ENCODE measurements at places on chromosomes 7 and 10.
A peak's percentile ranks its signal among the peaks of the same experiment; 100 is the strongest.

DNA sequence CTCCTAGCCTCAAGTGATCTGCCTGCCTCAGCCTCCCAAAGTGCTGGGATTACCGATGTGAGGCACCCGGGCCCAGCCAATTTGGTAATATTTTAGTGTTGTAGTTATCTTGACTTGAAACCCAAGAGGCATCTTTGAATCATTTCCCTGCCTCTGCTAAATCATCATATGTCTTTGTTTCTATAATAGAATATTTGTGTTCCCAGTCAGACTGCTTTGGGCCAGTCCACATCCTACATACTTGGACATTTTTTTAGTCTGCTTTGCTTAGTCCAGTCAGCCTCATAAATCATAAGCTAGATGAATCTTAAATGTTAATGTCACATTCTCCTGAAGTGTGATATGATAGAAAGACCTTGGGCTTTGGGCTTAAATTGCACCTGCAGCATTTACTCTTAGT, 5.9 kb downstream of the STAM start:
- DNase-seq, result no peak

GRCh38 chr10:131556897-131557495, 245.5 kb upstream of the TCERG1L start:
- no peak for DNase-seq

- DNase-seq, result no peak
Measured at GRCh38 chr7:78413568-78413967, 615.0 kb downstream of the PHTF2 start.

DNA sequence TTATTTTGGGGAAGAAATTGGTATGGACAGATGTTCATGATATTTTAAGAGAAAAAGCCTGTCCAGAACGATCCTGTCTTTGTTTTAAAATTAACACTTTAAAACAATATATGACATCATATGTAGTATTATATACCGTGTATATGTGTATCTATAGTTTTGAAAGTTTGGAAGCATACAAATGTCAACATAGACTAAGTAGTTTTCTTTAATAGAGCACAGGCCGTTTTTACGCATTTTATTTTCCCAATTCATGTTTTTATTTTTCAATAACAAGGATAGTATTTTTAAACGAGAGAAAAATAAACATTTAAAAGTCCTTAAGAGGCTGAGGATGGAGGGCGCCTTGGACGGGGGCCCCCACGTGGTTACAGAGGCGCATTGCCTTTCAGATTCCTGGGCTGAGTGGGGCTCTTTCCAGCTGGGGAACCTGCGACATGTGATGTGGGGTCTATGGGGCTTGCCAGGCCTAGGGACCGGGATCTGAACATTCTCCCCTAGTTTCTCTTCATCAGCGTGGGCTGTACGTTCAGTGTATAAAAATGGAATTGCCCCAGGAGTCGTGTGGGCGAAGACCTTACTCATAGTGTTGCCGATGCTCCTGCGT, 127.8 kb upstream of the ZNF746 start:
- DNase-seq, result peak; percentile 30

DNA sequence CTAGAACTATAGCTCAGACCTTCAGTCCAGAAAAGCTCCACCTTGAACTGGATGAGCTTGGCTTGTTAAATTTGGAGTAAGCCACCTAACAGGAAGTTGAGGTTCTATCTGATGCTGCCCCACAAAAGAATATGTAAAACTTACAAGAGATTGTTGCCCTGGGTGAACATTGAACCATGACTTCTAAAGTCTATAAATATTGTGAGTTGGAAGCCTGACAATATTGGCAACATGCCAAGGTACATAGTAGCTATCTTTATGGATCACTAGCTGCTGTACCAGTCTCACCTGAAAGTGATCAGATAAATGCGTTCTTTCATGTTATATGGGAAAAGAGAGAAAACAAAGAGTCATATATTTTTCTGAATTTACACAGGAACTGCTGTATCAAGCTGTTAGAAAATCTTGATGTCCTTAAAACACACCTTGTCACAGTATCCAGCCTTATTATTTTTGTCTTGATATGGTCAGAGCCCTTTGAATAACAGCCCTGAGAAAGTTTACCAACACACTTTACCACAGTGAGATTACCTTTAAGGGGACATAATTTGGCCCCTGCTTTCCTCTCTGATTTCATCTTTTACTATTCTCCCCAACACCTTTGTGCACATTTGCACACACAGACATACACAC, 92.0 kb downstream of the LSMEM1 start:
- DNase-seq, result no peak

DNA sequence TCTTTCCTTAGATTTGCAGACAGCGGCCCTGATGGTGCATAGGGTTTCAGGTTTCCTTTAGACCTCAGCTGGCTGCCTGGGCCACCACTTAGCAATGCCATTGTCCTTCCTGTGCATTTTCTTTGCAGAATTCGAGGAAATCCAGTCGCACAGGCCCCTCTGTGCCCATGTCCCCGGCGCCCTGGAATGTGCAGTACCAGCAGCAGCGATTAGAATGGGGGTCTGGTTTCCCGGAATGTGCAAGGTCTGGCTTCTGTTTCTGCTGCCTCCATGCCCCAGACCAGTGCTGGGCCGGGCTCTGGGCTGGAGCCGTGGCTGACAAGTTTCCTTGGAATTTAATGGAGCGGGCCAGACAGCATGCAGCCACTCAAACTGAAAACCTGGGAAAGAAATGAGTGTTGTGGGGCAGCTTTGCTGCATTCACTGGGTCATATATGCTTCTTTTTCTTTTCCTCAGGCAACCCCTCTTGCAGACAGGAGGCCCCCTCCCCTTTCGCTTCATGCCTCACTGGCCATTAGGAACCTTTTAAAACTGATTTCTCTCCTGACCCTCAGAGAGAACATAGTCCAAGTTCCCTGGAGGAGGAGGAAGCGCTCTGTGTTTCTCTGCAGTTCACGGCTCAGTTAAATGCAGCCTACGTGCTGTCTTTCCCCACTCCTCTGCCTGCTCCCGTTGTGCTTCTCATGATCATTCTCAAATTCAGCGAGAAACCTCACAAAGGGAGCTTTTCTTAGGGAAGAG, 14.4 kb downstream of the HTRA1 start:
- DNase-seq, result no peak

DNA sequence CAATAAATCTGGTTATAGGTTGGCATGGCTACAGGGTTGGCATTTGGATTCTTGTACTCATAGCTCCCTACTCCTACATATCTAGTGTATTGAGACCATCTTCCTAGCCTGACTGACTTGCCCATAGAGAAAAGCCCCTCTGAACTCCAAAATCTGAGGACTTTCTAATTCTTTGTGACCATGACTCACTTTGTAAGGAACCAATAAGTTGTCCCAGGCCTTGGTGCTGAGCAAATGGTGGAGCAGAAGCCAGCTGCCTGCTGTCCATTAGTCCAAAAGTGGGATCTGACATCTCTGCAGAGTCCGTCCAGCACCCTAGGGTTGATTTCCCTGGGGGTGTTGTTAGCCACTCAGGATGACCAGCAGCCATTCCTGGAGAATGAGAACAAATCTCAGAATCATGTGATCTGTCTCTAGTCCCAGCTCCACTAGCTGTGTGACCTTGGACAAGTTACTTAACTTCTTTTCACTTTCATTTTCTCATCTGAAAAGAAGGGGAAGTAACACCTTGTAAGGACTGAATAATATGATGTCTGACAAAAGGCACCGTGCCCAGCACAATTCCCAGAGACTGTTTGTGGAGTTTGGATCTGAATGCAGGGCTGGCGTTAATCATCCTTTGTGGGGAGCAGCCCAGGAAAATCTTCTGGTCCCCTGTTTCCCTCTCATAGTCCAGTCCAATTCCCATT, 44.1 kb downstream of the MTURN start:
- no peak for DNase-seq

- DNase-seq, result no peak
Measured at GRCh38 chr10:124523901-124524300, 62.3 kb downstream of the LHPP start.

DNA sequence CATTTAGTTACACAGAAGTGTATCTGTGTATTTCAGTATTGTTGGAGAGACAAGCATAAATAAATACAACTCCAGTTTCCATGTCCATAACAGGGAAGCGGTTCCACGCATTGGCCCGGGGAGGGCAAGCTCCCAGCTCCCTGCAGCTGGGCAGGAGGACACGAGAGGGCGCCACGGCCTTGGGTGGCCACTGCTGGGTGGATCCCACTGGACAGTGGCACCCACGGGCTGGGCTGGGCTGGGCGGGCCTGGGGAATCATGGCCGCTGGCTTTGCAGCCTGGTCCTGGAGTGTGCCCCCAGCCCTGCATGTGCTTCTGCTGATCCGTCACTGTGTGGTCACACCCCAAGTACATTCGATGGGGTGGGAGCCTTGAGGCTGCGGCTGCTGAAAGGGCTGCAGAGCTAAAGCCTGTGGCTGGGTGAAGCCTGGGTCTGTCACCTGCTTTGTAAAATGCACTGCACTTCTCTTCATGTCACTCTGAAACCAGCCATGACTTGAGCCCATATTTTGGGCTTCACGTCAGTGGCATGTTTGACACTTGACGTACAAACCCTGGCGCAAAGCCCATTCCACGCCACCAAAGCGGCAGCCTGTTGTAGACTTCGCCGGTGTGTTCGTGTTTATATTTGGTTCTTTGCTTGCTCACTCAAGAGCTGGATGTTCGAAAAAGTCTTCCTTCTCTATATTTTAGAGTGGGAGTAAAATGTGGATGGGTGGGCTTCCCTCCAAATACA, 27.5 kb downstream of the LRRC27 start:
- DNase-seq, result no peak

- DNase-seq, result no peak
Measured at GRCh38 chr7:767941-768731, 41.1 kb upstream of the PRKAR1B start.

GRCh38 chr7:158394936-158395335, 192.7 kb downstream of the PTPRN2 start:
- DNase-seq, result peak; percentile 28

GRCh38 chr7:123649964-123650363, 5.7 kb upstream of the LMOD2 start:
- DNase-seq, result no peak

GRCh38 chr7:21185653-21186265, 242.1 kb upstream of the SP4 start:
- DNase-seq, result no peak

DNA sequence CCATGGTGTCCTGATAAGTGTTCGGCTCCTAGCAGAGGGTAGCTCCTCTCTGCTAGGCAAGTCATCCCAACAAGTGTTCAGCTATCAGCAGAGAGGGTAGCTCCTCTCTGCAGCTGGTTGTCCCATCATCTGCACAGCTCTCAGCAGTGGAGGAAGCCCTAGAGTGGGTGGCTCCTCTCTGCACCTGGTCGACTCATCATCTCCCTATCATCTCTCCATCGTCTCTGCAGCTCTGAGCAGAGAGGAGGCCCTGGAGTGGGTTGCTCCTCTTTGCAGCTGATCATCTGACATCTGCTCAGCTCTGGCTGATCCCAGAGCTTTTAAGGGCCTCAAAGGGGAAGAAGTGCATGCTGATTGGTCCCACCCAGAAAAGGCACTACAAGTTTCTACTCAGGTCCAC, 199.9 kb upstream of the KMT2E start:
- DNase-seq, result no peak

- no peak for DNase-seq
Measured at GRCh38 chr10:73467206-73467605, 28.6 kb downstream of the PPP3CB start.

DNA sequence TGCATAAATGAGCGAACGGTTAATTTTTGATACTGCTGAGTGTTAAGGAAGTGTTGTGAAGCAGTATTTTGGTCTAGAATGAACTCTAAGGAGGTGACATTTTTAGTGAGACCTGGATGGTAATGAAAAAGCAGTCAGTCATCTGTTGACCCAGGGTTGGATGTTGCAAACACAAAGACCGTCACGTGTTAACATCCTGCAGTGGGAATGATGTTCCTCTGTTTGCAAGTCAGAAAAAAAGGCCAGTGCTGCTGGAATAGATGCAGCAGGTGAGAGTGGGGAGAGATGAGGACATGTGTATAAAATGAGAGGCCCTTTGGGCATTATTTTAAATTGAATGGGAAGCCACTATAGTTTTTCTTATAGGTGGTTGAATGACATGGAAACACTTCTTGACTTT, 39.3 kb downstream of the INSYN2A start:
- no peak for DNase-seq

GRCh38 chr7:47226696-47227095, 355.2 kb downstream of the TNS3 start:
- DNase-seq, result no peak

- no peak for DNase-seq
Measured at GRCh38 chr10:19048891-19049290, 290 bp downstream of the MALRD1 start.

GRCh38 chr7:484356-485101, 35.1 kb downstream of the PDGFA start:
- DNase-seq, result no peak

DNA sequence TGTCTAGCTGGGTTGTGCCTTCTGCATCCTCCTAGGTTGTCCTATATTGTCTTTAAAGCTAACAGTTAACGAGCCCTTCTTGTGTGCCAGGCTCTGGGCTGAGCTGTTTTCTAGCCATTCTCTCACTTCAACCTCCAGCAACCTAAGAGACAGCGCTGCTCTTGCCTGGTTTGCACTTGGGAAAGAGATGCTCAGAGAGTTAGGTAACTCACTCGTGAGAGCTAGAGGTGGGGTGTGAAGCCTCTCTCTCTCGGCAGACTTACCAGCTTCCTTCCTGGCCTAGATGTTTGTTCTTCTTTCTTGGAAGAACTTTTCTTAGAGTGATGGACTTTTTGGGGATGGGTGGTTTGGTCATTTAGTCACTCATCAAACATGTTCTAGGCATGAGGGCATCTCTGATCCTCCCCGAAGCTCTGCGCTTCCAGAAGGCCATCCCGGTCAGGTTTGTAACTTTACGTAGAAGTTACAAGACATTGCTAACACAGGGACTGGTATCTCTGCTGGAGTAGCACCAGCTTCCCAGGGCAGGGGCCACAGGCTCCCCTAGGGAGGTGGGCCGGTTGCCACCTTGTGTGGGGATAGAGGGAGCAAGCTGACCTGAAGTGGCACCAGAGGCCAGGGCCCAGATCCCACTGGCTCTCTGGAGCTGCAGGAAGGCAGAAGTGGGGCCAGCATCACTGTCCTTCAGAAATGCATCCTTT, 14.3 kb downstream of the TSPAN15 start:
- no peak for DNase-seq

GRCh38 chr7:66683770-66684123, 55.1 kb downstream of the KCTD7 start:
- no peak for DNase-seq
